ENCODE measurements at places on chromosomes 1 and 21. TPM values are rescaled to one million over a fixed set of nuclear protein-coding genes. Genes with fewer than 3 reads are reported as not detected.
A peak's percentile ranks its signal among the peaks of the same experiment; 100 is the strongest.

DNA sequence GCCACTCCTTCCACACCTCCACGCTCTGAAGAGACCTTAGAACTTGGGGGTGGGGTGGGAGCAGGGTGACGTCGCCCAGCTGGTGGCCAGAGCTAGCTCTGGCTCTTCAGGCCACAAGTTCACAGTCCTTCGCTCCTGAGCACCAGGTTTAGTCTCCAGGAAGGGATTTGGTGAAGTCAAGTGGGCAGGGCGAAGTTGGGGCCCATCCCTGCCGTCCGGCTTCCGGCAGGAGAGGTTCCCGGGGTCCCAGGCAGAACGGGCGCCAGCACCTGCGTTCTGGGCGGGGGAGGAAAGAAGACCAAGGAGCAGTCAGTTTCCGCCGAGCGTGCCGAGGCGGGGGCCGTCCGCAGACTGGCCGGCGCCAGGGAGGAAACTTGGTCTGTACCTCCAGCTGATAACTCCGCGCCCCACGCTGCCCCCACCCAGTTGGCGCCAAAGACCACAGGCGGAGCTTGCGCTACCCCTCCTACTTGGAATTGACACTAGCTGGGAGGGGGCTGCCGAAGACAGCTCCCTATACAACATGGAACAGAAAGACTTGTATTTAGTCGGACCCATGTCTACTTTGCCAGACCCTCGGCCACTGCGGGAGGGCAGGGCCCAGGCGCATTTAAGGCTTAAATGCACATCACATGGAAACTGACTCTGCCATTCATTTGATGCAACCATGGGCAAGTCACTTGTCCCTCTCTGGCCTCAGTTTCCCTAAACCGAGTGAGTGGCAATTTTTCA, 995 bp downstream of the ID3 start:
- peaks cover 10% of the 10 kb centered on the region for H3K36me3 ChIP-seq
- H3K27me3 ChIP-seq: no peaks in the 10 kb centered on the region
- DNase-seq: no peak
- peaks cover 80% of the 10 kb centered on the region for H3K4me1 ChIP-seq
- peak overlapping the region; percentile 85 for H3K4me3 ChIP-seq
- H3K27ac ChIP-seq: peak overlapping the region; percentile 81

DNA sequence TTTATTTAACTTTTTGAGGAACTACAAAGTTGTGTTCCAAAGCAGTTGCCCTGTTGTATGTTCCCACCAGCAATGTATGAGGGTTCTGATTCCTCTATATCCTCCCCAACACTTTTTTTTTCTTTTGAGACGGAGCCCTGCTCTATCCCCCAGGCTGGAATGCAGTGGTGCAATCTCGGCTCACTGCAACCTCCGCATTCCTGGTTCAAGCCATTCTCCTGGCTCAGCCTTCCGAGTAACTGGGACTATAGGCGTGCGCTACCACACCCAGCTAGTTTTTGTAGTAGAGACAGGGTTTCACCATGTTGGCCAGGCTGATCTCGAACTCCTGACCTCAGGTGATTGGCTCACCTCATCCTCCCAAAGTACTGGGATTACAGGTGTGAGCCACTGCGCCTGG, 60.4 kb upstream of the ENAH start:
- H3K4me3 ChIP-seq: no peak overlapping the region
- no peaks in the 10 kb centered on the region for H3K36me3 ChIP-seq
- no peak for DNase-seq
- no peaks in the 10 kb centered on the region for H3K27me3 ChIP-seq

- DNase-seq: no peak
- no peak overlapping the region for H3K27ac ChIP-seq
- no peaks in the 10 kb centered on the region for H3K36me3 ChIP-seq
- H3K4me1 ChIP-seq: no peaks in the 10 kb centered on the region
Measured at GRCh38 chr1:170114906-170115305, 30.9 kb upstream of the NTMT2 start.

- H3K36me3 ChIP-seq: peaks cover 31% of the 10 kb centered on the region
- no peak overlapping the region for H3K4me3 ChIP-seq
- H3K27me3 ChIP-seq: peaks cover 27% of the 10 kb centered on the region
- DNase-seq: no peak
- peaks cover 13% of the 10 kb centered on the region for H3K4me1 ChIP-seq
Measured at GRCh38 chr1:201535046-201535918, 3.6 kb upstream of the NAV1 start.

GRCh38 chr1:4106731-4107130, 206.7 kb upstream of the C1orf174 start:
- peaks cover 14% of the 10 kb centered on the region for H3K27me3 ChIP-seq
- H3K36me3 ChIP-seq: no peaks in the 10 kb centered on the region
- no peak for DNase-seq
- no peak overlapping the region for H3K27ac ChIP-seq
- no peaks in the 10 kb centered on the region for H3K4me1 ChIP-seq
- H3K4me3 ChIP-seq: no peak overlapping the region

- H3K27me3 ChIP-seq: no peaks in the 10 kb centered on the region
- H3K27ac ChIP-seq: no peak overlapping the region
- no peaks in the 10 kb centered on the region for H3K36me3 ChIP-seq
- H3K4me1 ChIP-seq: peaks cover 16% of the 10 kb centered on the region
- DNase-seq: no peak
- H3K4me3 ChIP-seq: no peak overlapping the region
Measured at GRCh38 chr1:117030271-117030877, 28.8 kb downstream of the CD101 start.

DNA sequence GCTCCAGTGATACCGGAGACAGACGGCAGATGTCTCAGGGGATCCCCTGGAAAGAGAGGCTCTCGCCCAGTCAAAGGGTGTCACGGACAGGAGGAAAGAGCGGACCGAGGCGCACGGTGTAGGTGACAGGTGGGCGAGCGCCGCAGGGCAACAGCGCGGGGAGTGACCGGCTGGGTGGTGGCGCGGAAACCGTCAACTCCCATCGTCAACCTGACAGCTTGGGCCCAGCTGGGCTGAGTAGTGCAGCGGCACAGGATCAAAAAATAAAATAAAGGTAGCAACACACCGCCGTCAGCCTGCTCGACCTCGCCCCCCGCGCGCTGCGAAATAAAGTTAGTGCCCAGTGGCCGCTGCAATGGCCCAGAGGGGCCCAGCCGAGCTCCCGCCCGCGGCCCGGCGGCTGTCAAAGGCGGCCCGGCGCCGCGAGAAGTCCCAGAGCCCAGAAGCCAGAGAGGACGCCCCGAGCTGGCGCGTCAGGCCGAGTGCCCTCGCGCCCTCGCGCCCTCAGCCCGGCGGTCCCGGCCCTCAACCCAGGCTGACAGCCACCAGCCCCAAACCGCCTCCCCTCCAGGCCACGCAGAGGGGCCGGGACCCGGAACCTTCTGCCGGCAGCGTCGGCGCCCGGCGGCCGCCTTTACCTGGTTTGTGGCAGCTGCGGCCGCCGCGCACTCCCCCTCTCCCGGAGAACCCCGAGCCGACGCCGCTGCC, at the start of gene LYST:
LYST (minus strand) TSS at position 702 of the 708 bp plus-strand sequence. CDS start 36,489 bp downstream, outside the sequence.
- H3K27me3 ChIP-seq: no peaks in the 10 kb centered on the region
- peaks cover 66% of the 10 kb centered on the region for H3K4me1 ChIP-seq
- H3K27ac ChIP-seq: peak within 1 kb of the TSS; percentile 95
- no peak for DNase-seq
- no peaks in the 10 kb centered on the region for H3K36me3 ChIP-seq
- peak within 1 kb of the TSS; percentile 99 for H3K4me3 ChIP-seq

GRCh38 chr1:15212954-15213291, 34.1 kb upstream of the FHAD1 start:
- H3K36me3 ChIP-seq: no peaks in the 10 kb centered on the region
- H3K27me3 ChIP-seq: peaks cover 5% of the 10 kb centered on the region
- H3K27ac ChIP-seq: no peak overlapping the region
- H3K4me1 ChIP-seq: no peaks in the 10 kb centered on the region

GRCh38 chr21:42505090-42505726, 8.4 kb upstream of the SLC37A1 start:
- H3K36me3 ChIP-seq: no peaks in the 10 kb centered on the region
- H3K4me1 ChIP-seq: peaks cover 16% of the 10 kb centered on the region
- H3K27ac ChIP-seq: peak overlapping the region; percentile 21
- no peak overlapping the region for H3K4me3 ChIP-seq

DNA sequence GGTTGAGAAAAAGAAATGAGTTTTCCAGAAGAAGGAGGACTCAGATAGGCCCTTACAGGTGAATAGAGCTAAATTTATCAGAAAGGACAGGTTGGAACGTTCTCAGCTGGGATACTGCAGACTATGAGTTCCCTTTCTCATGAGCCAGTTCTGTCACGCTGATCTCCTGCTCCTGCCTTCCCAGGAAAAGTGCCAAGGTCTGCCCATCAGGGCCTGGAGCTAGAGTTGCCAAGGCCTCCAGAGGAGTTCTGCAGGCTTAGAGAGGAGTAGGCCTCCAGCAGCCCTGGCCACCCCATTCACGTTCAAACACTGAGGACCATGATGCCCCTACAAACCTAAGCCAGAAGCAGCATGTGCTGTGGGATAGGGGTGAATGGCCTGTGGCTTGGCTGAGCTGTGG, 126.8 kb upstream of the TNR start:
- no peak for DNase-seq
- no peak overlapping the region for H3K27ac ChIP-seq
- H3K36me3 ChIP-seq: no peaks in the 10 kb centered on the region
- H3K4me3 ChIP-seq: no peak overlapping the region

GRCh38 chr1:115196296-115196695, 107.0 kb upstream of the TSPAN2 start:
- H3K4me1 ChIP-seq: no peaks in the 10 kb centered on the region
- no peaks in the 10 kb centered on the region for H3K36me3 ChIP-seq
- DNase-seq: no peak
- no peak overlapping the region for H3K4me3 ChIP-seq
- H3K27me3 ChIP-seq: peaks cover 28% of the 10 kb centered on the region

GRCh38 chr1:25676488-25676887, 59.9 kb downstream of the MAN1C1 start:
- H3K4me1 ChIP-seq: peaks cover 83% of the 10 kb centered on the region
- no peaks in the 10 kb centered on the region for H3K27me3 ChIP-seq
- peak overlapping the region; percentile 91 for H3K4me3 ChIP-seq
- DNase-seq: peak; percentile 20
- peak overlapping the region; percentile 97 for H3K27ac ChIP-seq

DNA sequence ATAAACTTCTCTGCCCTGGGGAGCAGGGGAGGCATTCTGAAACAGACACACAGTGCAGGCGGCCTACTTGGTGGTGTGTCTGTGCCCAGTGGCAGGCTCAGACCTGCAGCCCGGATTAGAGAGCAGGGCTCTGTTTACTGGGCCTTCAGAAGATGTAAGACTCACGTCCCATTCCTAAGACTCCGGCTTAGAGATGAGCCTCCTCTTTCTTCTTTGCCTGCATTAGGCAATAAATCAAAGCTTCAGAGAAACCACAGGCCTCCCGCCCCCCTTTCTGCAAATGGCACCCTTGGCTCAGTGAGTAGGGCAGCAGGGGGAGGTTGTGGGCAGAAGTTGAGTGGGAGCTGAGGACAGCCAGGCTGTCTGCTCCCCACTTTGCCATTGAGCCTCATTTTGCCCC, 35.8 kb downstream of the LGR6 start:
- H3K27me3 ChIP-seq: peaks cover 1% of the 10 kb centered on the region
- H3K27ac ChIP-seq: no peak overlapping the region
- no peak for DNase-seq

DNA sequence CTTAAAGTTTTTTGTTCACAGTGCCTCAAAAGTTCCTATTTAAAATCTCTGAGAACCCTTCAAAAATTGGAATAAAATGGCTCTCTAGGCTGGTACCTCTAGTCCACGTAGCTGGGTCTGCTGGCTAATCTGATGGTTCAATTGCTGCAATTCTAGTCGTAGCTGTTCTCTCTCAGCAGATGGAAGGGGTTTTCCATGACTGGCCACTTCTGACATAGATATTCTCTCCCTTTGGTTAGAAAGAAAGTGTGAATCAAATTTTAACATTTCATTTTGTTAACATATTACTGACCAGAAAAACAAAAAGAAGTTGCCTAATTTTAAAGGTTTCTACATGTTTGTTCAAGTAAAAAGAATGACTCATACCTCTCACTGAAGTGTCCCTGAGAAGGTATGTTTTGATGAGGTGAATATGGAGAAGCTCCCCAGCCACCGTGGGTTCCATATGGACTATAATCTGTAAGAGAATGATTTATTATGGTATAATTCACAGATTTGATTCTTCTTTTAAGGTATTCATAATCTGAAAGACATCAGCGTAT, 29.3 kb upstream of the SERPINC1 start:
- H3K4me1 ChIP-seq: no peaks in the 10 kb centered on the region
- H3K36me3 ChIP-seq: no peaks in the 10 kb centered on the region
- H3K27me3 ChIP-seq: no peaks in the 10 kb centered on the region
- H3K4me3 ChIP-seq: no peak overlapping the region

DNA sequence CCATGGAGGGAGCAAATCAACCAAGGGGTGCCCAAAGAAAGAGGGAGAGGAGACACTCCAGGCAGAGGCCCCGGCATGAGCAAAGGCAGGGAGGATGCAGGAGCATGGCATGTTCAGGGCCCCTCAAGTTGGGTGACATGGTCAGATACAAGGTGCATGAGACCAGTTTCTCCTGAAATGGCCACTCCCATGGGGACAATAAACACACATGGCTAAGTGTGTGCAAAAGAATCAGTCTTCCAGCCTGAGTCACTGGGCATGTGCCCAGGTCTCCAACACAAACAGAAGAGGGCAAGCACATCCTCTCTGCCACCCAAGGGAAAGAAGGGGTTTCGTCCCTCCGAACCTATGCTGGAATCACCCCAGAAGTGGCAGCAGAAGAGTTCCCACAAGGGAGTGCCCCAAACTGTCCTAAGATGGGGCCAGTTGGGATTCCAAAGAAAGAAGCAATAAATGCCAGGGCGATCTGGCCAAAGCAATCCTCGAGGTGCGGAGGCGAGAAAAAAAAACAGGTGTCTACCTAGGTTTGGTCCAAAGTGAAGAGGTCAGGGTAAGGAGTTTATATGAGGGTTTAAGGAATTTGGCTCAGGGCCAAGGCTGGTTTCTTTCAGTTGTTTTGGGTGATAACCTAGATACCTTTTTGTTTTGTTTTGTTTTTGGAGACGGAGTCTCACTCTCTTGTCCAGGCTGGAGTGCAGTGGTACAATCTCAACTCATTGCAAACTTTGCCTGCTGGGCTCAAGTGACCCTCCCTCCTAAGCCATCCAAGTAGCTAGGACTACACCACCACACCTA, 13.2 kb downstream of the CASP9 start:
- no peak for DNase-seq
- no peak overlapping the region for H3K27ac ChIP-seq
- no peaks in the 10 kb centered on the region for H3K4me1 ChIP-seq
- H3K4me3 ChIP-seq: no peak overlapping the region
- H3K36me3 ChIP-seq: no peaks in the 10 kb centered on the region

- H3K27ac ChIP-seq: no peak overlapping the region
- H3K4me1 ChIP-seq: peaks cover 6% of the 10 kb centered on the region
- H3K4me3 ChIP-seq: no peak overlapping the region
- H3K27me3 ChIP-seq: no peaks in the 10 kb centered on the region
- DNase-seq: no peak
Measured at GRCh38 chr1:183995322-183996039, 42.0 kb downstream of the COLGALT2 start.

- H3K27me3 ChIP-seq: peaks cover 3% of the 10 kb centered on the region
- DNase-seq: no peak
- H3K36me3 ChIP-seq: no peaks in the 10 kb centered on the region
- H3K27ac ChIP-seq: no peak overlapping the region
Measured at GRCh38 chr21:30563072-30563471, 2.0 kb upstream of the KRTAP19-7 start.

Gene FAM131C
- total RNA-seq: not detected

Gene DEPDC1
- not detected for total RNA-seq

Gene ZMYND12
- total RNA-seq: 0.39 TPM

Gene UMODL1
- 3.1 TPM for total RNA-seq

Gene RUNX3
- total RNA-seq: 95.3 TPM

Gene SMIM11
- total RNA-seq: 8.2 TPM

Gene DNASE2B
- not detected for total RNA-seq

Gene NBPF14
- total RNA-seq: 22.0 TPM

Measured in naive thymus-derived CD8-positive, alpha-beta T cell (primary cell).